Common myeloid progenitor, CD34-positive (primary cell): ENCODE measurements at places on chromosomes 5 and 9.

- no peak for DNase-seq
Measured at GRCh38 chr5:43613370-43613769, 10.4 kb downstream of the NNT start.

DNA sequence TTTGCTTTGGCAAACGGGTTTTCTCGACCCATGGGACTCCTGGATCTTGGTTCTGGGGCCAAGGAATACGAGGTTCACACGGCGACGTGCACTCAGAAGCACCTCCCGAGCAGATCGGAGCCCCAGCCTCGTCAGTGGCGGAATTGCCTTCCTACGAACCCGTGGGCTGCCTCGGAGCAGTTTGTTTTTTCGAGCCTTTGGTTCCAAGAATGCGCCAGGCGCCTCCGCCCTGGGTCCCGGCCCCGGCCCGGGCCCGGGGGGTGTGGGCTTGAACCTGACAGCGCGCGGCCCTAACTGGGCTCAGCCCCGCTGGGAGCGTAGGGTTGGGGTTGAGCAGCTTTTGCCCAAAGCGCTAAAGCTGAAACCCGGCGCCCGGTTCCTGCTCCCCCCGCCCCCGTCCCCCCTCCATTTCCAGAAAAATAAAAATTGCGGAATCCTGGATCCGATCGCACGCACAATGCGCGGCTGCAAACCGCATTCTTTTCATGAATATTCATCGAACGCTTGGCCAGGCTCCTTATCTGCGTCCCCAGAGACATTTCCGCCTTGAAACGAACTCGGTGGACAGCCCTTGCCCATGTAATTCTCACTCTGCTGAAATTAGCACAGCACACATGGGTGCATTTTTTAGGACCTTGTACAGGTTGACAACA is 1.0 kb downstream of the BASP1 start:
- peak; percentile 61 for DNase-seq

DNA sequence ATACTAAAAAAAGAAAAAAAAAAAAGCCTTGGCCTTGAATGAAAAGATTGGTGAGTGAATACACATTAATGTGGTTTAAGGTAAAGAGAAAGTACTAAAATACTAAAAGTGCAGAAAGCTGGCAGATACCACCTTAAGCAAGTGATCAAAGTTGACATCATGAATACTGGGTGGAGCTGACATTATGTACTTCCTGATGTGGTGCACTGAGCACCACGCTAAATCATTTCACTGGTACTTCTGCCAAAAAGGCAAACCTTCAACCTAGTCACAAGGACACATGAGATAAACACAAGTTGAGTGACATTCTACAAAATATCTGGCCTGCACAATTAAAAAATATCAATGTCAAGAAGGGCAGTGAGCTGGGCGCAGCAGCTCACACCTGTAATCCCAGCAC is 33.8 kb upstream of the PANK3 start:
- DNase-seq: peak; percentile 78

GRCh38 chr9:38357350-38358114 is 35.0 kb upstream of the ALDH1B1 start:
- no peak for DNase-seq

DNA sequence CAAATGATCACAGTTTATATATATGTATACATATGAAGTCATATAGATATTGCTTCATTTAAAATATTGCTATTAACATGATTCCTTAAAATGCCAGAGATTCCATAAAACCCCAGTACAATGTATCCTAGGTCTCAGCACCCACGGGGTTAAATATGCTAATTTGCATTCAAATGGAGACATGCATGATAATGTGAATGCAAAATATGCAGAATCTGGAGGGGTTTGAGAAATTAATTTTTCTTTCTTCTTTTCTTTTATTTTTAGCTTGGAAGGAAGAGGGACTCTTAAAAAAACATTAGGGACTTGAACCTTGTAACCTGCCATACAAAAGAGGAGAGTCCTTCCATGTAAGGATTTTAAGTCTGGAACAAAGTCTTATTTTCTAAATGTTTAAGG is 211.9 kb downstream of the MEF2C start:
- no peak for DNase-seq

GRCh38 chr5:14735944-14736343 is 71.4 kb downstream of the OTULIN start:
- no peak for DNase-seq

- no peak for DNase-seq
Measured at GRCh38 chr9:2407450-2407849, 214.1 kb upstream of the VLDLR start.

DNA sequence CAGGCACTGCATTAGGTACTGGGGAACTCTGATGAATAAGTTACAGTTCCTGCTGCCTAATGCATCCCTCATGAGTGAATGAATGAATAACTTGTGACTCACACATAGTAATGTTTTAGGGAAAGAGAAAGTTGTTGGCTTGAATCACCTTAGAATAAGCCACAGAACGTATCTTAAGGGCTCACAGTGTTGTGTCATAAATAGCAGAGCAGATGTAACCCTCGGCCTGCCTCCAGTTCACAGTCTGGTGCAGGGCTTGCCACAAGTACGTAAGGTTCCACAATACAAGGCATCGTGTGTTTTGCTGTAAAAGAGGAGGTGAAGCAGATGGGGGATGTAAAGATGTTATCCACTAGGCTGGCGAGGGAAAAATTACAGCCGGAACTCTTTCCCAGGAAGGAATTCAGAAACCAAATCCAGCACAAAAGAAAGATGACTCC is 218.7 kb downstream of the TRPM3 start:
- DNase-seq: no peak

DNA sequence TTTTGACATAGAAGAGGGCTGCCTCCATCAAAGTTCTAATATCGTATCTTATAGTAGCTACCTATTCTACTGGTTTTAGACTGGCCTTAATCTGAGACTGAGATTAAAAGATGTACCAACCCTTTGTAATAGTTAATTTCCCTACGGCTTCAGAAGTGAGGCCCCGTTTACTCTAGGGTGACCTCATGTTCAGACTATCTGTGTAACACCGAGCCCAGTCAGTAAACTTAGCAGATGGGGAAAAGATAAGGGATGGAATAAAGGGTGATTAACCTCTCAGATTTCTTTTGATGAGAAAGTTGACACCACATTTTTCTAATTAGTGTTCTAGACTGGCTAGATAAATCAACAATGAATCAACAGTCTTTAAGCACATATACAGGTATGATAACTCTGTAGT is 283.1 kb downstream of the KCTD16 start:
- no peak for DNase-seq

- no peak for DNase-seq
Measured at GRCh38 chr9:35938474-35939356, 19.2 kb downstream of the OR2S2 start.

DNA sequence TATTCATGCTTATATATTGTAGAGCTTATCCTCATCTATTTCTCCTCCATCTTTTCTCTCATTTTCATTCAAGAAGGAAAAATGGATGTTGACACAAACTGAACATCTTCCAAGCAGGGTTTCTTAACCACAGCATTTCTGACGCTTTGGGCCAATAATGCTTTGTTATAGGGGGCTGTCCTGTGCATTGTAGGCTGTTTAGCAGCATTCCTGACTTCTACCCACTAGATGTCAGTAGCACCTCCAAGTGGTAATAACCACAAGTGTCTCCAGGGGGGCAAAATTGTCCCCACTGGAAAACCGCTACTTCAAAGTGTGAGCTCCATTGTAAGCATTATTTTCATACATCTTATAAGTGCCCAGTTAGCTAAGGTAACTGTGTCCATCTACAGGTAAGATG is 2.6 kb upstream of the TXNDC8 start:
- DNase-seq: no peak

DNA sequence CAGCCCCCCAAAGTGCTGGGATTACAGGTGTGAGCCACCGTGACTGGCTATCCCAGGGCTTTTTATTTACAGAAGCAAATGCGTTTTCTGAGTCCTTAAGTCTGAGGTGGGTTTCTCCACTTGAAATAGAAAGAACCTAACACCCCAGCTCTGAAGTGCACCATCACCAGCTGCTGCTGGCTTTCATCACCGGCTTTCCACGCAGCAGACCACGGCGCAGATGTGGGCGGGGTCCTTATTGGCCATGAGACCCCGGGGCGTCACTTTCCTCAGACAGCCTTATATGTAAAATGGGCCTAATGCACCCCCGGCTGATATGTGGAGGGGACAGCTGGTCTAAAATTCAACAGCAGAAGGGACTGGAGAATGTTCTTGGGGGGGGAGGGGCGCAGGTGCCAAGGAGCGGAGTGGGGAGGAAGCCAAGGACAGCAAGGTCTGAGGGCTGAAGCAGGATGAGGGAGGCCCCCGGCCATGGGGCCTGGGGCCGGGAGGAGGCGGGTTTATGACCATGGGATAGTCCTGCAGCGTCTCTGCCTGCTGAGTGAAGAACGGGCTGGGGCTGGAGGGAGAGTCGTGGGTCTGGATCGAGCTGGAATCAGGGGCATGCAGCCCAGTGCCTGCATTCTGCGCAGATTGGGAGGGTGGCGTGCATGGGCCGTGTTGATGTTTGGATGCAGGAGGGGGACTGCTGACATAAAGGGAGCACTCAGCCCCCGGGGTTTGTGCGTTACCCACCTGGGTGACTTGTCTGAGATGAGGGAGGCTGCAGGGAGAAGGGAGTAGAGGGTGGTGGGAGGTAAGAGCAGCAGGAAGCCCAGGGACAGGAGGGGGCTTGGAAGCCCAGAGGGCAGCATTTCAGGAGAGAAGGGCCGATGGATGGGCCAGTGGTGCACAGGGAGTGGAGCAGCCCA is 30.2 kb downstream of the RASGEF1C start:
- no peak for DNase-seq

DNA sequence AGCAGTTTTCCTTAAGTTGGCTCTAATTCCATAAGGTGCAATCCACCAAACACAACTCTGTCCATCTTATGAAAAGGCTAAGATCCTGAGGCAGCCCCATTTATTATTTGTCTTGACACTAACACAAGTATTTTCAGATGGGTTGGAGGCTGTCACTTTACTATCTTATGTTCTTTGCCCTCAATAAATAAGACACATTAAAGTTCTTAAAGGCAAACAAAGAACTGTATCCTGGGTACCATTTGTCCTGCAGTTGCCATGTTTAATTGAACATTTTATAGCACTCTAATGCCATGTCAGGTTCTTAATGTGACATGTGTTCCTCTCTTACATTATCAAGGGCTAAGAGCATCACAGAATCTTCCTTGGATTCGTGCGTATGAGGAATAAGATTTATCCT is 189.5 kb upstream of the SNX2 start:
- DNase-seq: no peak

DNA sequence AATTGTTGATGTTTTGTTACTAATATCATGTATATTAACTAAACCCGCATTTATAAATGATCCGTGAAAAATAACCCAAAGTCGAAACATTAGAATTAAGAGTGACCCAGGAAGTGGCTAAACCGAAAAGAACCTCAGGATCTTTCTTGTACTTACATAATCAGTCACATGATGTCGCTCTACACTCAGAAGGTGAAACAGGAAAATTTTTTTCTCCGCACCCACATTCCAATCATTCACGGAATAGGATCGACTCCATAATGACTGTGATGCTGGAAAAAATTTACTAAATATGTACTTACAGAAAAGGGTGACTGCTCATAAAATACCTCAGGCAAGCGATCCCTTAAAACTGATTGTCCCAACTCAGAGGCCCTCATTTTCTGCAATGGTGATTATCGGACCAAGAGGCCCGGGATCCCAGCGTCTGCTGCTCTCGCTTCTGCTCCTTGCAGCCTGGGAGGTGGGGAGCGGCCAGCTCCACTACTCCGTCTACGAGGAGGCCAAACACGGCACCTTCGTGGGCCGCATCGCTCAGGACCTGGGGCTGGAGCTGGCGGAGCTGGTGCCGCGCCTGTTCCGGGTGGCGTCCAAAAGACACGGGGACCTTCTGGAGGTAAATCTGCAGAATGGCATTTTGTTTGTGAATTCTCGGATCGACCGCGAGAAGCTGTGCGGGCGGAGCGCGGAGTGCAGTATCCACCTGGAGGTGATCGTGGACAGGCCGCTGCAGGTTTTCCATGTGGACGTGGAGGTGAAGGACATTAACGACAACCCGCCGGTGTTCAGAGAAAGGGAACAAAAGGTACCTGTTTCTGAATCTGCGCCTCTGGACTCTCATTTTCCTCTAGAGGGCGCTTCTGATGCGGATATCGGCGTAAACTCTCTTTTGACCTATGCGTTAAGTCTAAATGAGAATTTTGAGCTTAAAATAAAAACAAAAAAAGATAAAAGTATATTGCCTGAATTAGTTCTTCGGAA is at the start of gene PCDHA12:
Gene PCDHA12 (plus strand): TSS at position 224 of the 981 bp plus-strand sequence. CDS start 165 bp downstream, at position 389.
- no peak for DNase-seq

- peak; percentile 78 for DNase-seq
Measured at GRCh38 chr5:132456296-132456986, 34.1 kb downstream of the IRF1 start.

- DNase-seq: peak; percentile 91
Measured at GRCh38 chr9:21047281-21047691, 15.8 kb upstream of the HACD4 start.

DNA sequence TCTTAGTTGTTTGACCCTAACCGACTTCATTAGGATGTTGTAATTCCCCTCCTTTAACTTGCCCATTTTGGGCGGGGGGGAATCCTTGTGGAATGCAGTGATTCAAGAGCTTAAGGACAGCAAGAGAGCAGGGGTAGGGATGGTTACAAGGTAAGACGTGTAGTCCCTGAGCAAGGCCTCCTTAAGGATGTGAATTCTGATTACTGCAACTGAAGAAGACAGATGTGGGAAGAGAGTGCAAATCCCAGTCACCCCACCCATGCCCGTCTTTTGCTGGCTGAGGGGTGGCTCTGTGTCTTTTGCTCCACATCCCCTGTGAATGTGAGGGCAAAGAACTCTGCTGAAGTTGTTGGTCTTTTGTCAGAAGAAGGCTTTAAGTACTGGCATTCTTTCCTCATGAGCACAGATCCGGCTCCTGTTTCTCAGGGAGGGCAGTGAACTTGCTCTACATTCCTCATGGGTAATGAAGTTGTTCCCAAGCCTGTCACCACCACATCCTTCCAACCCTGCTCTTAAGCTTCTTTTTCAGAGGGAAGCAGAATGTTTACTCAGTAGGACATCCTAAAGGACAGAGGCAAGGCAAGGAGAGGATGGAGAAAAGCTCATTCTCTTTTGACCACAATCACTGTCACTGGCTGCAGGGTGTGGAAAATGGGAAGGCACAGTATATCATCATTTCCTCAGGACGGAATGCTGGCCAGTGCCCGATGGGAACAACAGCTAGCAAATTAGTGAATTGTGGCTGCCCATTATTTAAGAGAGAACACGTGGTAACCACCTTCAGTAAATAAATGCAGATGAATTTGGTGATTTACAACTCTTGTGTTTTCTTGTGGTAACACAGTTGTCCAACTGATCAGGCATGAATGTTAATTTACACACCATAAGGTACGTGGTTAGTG is 61.5 kb downstream of the RAI14 start:
- no peak for DNase-seq
